Stimulated activated CD4-positive, alpha-beta T cell treated with anti-CD3 and anti-CD28 coated beads, Interleukin-1b, Interleukin-23, amount 100 ng/mL, for 24 hours (primary cell): ENCODE measurements at places on chromosomes 12 and 14.

DNA sequence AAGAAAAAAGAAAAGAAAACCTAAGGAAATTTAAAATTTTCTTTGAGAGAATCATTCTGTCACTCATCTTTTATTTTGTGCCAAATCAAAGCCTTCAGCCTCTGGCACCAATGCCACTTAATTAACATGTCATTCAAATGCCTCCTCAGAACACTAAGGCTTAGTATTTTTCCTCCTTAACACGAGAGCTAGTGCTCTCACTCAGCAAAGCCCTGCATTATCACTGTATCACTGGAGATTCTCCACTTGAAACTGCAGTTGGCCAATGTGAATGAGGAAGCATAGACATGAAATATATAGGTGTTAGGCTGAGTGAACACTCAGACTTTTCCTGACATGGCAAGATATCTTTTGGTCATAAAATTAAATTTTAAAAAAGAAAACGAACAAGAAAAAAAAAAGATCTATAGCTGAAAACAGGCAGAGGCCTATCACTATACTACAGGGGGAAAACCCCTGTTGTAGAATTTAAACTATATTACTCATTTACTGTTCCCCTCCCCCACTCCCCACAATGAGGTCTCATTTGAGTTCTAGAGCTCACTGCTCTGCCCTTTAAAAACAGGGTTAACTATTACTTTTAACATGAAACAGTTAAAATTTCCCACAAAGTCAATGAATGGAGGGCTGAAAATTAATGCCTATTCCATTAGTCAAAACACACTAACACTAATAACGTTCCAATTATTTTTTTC is 5.1 kb downstream of the MBIP start:
- DNase-seq: peak; percentile 32

- DNase-seq: no peak
Measured at GRCh38 chr12:57090490-57090889, 1.6 kb downstream of the NAB2 start.

- no peak for DNase-seq
Measured at GRCh38 chr12:95214466-95214865, 2.8 kb downstream of the FGD6 start.

- DNase-seq: no peak
Measured at GRCh38 chr14:21084998-21085853, 13.2 kb downstream of the ZNF219 start.

DNA sequence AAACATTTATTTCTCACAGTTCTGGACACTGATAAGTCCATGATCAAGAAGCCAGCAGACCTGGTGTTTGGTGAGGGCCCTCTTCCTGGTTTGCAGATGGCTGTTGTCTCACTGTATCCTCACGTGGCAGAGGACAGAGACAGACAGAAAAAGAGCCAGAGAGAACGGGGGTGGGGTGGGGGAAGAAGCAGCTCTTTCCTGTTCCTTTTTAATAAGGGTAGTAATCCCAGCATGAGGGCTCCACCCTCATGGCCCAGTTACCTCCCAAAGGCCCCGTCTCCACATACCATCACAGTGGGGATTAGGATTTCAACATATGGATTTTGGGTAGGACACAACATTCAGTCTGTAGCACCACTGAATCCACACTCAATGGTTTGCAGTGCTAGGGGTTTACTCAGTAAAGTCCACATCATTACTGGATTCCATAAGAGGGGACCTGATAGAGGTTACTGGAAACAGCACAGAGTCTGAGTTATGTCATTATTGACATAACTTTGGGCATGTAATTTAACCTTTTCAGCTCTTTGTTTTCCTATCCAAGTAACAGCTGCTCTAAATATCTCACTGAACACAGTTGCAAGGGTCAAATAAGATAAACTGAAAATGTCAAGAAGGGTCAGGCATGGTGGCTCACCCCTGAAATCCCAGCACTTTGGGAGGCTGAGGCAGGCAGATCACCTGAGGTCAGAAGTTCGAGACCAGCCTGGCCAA is 53.2 kb downstream of the RPAP3 start:
- DNase-seq: no peak

GRCh38 chr12:29244159-29244765 is 95.2 kb downstream of the FAR2 start:
- no peak for DNase-seq

- no peak for DNase-seq
Measured at GRCh38 chr12:66302827-66303169, 505 bp downstream of the HELB start.

GRCh38 chr12:82009524-82009923 is 250.4 kb upstream of the PPFIA2 start:
- no peak for DNase-seq

GRCh38 chr12:90260136-90260535 is 551.5 kb upstream of the ATP2B1 start:
- no peak for DNase-seq

- no peak for DNase-seq
Measured at GRCh38 chr12:101038289-101038871, 171.7 kb downstream of the SLC5A8 start.

DNA sequence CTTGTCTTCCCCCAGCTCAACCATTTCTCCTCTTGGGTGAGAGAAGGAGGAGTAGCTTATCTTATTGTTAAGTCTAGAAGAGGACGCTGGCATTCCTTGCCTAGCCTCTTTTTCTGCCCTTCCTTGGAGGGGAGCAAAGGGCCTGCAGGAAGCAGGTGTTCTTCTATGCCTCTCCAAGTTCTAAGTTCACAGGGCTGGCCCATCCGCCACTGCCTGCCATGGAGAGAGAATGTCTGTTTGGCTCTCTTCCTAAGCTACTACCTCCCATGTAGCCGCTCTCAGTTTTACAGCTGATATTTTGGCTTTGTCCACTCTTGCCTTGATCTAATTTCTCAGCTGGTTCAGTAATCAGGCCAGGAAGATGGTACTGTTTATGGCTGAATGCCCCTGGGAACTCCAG is 201.2 kb downstream of the NTF3 start:
- no peak for DNase-seq

DNA sequence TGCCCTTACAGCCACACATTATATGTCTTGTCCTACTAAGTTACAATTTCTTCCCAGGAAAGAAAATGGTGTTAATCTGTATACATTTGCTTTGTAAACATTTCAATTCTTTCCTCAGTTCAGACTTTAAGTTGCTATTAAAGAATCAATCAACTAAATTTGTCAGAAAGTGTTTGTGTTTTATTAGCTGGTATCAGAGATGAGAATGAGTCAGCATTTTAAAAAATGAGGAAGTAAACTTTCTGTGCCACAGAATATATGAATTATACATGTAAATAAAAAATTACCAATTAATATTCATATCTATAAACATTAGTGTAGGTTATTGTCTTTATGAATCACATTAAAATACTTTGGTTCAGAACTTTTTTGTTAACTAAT is 82.0 kb downstream of the LMO3 start:
- no peak for DNase-seq

- no peak for DNase-seq
Measured at GRCh38 chr12:80567401-80567800, 123.4 kb downstream of the PTPRQ start.

DNA sequence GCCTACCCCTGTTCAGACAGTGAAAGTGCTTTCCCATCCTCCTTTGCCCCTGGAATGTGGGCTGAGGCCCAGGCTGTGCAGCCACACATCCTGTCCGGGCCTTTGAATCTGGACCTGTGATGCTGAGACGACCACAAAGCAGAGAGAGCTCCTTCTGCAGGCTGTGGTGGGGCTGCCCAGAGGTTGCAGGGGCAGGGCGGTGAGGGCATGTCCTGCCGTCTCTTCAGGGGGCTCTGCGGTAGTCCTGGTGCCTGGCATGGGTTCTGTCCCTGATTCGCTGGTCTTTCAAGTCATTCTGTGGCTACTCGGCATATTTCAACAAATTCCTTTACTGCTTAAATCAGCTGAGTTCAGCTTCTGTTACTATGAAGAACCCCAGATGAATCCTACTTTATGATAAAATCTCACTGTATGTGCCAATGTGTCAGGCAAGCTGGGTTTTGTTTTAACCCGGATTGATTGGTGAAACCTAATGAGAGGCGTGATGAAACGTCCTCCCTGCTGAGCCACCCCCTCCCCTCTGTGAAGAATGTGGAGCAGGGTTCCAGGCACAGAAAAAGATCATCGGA is 63.4 kb upstream of the DICER1 start:
- DNase-seq: no peak

- DNase-seq: no peak
Measured at GRCh38 chr14:30521899-30522736, 36.8 kb upstream of the G2E3 start.

DNA sequence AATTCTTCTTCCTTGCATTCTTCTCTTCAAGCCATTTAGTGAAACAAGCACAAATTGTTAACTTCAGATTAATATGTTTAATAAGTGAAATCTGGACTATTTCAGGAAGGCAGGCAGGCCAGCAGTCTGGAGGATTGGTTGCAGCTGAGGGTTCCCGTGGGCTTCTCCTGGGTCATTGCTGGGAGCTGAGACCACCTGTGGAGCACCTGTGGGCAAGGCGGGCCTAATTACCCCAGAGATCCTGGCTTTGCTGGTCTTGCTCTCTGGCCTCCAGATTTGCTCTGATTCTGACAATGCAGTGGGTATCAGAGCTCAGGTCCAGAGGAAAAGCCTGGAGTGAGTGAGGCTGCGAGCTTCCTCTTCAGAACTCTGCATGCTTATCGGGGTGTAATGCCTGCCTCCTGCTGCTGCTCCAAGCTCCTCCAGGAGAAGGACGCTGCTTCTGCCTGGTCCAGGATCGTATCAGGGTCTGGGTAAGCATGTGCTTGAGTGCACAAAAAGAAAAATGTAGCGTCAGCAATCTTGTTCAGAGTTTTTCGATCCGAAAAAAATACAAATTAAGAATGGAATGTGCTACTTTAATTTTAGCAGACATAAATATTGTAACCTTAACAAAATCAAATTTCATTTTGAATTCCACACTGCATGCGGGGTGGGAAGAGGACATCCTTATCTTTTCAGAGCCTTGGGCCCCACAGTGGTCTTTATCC is 93.8 kb downstream of the TMEM30B start:
- no peak for DNase-seq

- no peak for DNase-seq
Measured at GRCh38 chr14:52950410-52950897, 396 bp downstream of the FERMT2 start.

- no peak for DNase-seq
Measured at GRCh38 chr14:24688030-24688658, 54.2 kb upstream of the GZMB start.

DNA sequence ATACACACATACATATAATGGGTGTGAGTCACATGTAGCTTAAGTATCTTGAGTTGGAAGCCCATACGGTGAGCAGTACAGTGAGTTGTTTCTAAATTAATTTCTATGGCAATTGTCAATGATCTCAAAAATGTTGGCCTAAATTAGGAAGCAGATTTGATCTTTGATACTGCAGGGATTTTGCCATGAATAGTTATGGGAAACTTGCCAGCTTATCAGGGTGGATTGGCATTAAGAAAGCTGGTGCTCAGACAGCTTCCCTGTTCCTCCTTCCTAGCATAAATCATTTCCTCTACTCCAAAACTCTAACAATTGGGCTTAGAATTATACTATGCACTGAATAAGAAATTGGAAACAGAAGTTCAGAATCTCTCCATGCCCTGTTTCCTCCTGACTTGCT is 150.9 kb upstream of the FRMD6 start:
- DNase-seq: no peak

DNA sequence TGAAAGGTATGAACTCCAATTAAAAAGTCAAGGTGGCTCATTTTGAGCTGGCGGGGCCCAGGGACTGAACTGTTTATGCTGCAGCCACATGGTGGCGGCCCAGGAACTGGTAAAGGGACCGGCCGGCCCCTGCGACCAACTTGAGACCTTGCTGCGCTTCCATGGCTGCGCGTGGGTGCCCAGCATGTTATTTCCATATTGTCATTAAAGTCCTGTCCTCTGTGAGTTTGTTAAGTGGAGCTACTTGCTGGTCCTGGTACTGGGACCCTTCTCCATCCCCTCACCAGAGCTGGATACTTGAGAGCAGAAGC is 62.3 kb downstream of the BEGAIN start:
- no peak for DNase-seq

DNA sequence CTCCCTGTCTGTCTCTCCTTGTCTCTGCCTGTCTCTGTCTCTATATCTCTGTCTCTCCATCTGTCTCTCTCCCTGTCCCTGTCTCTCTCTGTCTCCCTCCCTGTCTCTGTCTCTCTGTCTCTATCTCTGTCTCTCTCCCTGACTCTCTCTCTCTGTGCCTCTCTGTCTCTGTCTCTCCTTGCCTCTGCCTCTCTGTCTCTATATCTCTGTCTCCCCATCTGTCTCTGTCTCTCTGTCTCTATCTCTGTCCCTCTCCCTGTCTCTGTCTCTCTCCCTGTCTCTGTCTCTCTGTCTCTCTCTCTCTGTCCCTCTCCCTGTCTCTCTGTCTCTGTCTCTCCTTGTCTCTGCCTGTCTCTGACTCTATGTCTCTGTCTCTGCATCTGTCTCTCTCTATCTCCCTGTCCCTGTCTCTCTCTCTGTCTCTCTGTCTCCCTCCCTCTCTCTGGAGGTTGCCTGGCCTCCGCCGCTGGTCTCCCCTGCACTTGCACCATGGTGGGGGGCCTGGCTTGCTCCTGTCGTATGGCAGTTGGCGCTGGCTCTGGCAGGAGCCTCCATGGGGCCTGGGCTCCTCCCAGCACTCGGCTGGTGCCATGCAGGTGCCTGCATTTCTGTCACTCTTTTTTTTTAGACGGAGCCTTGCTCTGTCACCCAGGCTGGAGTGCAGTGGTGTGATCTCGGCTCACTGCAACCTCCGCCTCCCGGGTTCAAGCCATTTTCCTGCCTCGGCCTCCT is 28.3 kb downstream of the MMP17 start:
- no peak for DNase-seq

GRCh38 chr12:94445662-94446061 is 14.0 kb downstream of the CEP83 start:
- DNase-seq: no peak

GRCh38 chr12:32679920-32680237 is 778 bp downstream of the DNM1L start:
- DNase-seq: no peak

- DNase-seq: no peak
Measured at GRCh38 chr12:114319422-114319821, 86.5 kb downstream of the TBX5 start.

- no peak for DNase-seq
Measured at GRCh38 chr12:81863406-81863805, 104.3 kb upstream of the PPFIA2 start.
